ENCODE measurements at places on chromosomes 13 and 19. TPM values are rescaled to one million over a fixed set of nuclear protein-coding genes. Genes with fewer than 3 reads are reported as not detected.

DAND5 gene
- total RNA-seq: not detected

DNA sequence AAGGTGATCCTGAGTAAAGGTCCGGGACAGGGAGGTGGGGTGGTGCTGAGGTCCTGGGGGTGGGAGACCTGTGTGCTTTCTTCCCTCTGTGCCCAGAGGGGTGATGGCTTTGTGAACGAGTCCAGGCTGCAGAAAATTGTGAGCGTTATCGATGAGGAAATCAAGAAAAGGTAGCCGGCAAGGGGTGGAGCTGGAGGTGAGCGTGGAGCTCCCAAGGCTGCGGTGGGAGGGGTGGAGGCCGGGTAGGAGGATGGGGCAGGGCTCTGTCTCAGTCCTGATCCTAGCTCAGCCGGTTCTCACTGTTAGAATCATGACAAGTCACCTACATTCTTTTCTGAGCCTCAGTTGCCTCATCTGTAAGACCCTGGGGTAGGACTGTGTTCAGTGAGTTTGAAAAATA is 4.0 kb downstream of the SELENOV start:
- peaks cover 6% of the 10 kb centered on the region for H3K4me1 ChIP-seq
- H3K36me3 ChIP-seq: no peaks in the 10 kb centered on the region
- peaks cover 44% of the 10 kb centered on the region for H3K27me3 ChIP-seq

DNA sequence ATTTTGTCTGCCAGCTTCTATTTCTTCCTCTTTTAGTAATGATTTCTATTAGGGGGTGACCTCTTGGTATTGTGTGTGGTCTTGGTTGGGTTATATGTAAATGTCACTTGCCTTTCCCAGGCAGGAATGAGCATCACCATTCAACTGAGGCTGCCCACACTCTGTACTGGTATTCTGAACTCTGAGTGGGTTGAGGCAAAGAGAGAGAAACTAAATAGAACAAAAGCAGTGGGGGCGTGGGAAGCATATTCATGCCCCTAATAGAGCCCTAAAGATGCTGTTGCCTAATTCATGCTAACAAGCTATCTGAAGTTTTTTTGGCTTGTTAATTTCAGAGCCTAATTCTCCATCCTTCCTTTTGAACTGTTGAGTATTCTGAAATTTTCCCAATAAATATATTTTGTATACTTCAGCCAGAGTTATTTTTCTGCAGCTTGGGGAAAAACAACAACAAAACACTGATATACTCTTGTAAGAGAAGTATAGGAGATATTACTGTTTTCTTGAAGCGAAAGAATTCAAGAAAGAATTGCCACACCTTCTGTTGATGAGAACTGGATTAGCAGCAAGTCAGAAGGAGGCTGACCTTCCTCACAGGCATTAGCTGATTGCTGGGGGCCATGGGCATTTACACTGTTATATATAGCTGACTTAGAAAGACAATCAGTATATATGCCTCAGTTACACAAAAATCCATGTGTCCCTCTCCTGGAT is 315.8 kb upstream of the KLF12 start:
- H3K27me3 ChIP-seq: no peaks in the 10 kb centered on the region
- H3K4me3 ChIP-seq: no peak overlapping the region
- H3K36me3 ChIP-seq: no peaks in the 10 kb centered on the region
- no peak overlapping the region for H3K27ac ChIP-seq

DNA sequence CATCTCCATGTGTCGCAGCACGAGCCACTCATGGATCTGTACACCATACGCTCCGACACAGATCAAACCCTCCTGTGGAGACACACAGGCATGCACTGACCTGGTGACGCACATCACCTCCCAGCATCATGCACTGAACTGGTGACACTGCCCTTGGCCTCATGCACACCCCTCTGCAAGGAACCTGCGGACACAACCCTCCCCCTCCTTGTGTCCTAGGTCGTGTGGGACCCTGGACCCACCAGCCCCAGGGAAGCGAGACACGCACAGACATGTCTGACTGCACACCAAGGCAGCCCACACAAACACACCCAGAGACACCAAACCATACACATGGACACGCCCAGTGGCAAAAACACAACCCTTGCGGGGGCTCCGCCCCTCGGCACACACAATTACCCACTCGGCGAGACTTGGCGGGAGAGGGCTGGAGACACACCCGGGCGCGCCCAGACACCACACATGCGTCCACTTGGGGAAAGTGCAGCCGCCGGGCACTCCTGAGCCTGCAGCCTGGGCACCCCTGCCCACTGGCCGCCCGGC is 2.0 kb upstream of the KCNN4 start:
- no peaks in the 10 kb centered on the region for H3K27me3 ChIP-seq
- no peak overlapping the region for H3K27ac ChIP-seq
- peaks cover 12% of the 10 kb centered on the region for H3K4me1 ChIP-seq
- no peak for DNase-seq
- no peak overlapping the region for H3K4me3 ChIP-seq
- no peaks in the 10 kb centered on the region for H3K36me3 ChIP-seq

PTGER1 gene
- total RNA-seq: 0.28 TPM

GRCh38 chr19:13583753-13584152 is 77.5 kb upstream of the CACNA1A start:
- H3K27ac ChIP-seq: no peak overlapping the region
- H3K27me3 ChIP-seq: peaks cover 7% of the 10 kb centered on the region
- H3K4me1 ChIP-seq: no peaks in the 10 kb centered on the region
- no peaks in the 10 kb centered on the region for H3K36me3 ChIP-seq

POLR1D gene
- 65.4 TPM for total RNA-seq

GRCh38 chr13:67048084-67048820 is 181.9 kb downstream of the PCDH9 start:
- H3K4me1 ChIP-seq: peaks cover 4% of the 10 kb centered on the region
- no peak overlapping the region for H3K4me3 ChIP-seq
- DNase-seq: peak; percentile 93
- peak overlapping the region; percentile 98 for H3K27ac ChIP-seq
- H3K27me3 ChIP-seq: no peaks in the 10 kb centered on the region

- H3K36me3 ChIP-seq: no peaks in the 10 kb centered on the region
- DNase-seq: no peak
- no peaks in the 10 kb centered on the region for H3K4me1 ChIP-seq
- H3K4me3 ChIP-seq: no peak overlapping the region
- no peak overlapping the region for H3K27ac ChIP-seq
- H3K27me3 ChIP-seq: no peaks in the 10 kb centered on the region
Observed at GRCh38 chr13:74424455-74424854, 290.3 kb upstream of the KLF12 start.

- DNase-seq: no peak
- H3K27me3 ChIP-seq: peaks cover 25% of the 10 kb centered on the region
- H3K36me3 ChIP-seq: no peaks in the 10 kb centered on the region
- no peak overlapping the region for H3K27ac ChIP-seq
Observed at GRCh38 chr13:51282322-51282721, 57.2 kb upstream of the SERPINE3 start.

PRSS57 gene
- not detected for total RNA-seq

DNA sequence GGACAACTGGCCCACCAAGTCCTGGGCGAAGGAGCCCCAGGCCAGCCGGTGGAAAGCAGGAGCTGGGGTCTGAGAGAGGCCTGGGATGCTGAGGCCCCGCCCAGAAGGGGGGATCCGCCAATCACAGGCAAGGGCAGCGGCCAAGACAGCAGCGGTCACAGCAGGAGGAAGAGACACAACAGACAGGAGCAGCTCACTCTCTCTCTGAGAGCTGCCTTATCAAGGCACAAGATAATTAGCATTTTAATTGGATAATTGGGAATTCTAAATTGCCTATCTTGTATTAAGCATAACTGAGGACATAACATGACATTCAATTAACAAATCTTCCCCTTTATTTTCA is 46.2 kb downstream of the CEBPG start:
- no peaks in the 10 kb centered on the region for H3K4me1 ChIP-seq
- no peaks in the 10 kb centered on the region for H3K27me3 ChIP-seq
- no peak overlapping the region for H3K4me3 ChIP-seq
- no peak overlapping the region for H3K27ac ChIP-seq

DNA sequence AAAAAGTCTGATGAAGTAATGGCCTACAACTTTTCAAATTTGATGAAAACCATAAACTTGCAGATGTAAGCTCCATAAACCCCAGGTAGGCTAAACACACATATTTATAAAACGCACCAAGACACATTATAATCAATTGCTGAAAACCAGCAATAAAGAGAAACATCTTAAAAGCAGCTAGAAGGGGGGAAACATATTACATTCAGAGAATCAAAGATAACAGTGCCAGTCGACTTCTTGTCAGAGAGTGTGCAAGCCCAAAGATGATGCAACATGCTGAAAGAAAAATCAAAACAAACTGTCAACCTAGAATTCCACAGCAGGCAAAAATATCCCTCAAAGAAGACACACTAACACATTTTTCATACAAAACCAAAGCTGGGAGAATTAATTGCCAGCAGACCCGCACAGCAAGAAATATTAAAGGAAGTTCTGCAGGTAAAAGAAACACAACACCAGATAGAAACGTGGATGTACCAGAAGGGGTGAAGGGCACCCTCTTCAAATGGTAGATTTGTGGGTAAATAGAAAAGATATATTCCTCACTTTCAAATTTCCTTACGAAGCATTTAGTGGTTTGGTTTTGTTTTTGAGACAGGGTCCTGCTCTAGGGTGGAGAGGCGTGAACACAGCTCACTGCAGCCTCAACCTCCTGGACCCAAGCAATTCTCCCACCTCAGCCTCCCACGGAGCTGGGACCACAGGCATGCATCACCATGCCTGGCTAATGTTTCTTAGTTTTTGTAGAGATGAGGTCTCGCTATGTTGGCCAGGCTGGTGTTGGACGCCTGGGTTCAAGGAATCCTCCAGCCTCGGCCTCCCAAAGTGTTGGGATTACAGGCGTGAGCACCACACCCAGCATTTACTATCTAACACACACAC is 16.5 kb upstream of the ATP1A3 start:
- no peak overlapping the region for H3K27ac ChIP-seq
- peak; percentile 60 for DNase-seq
- peaks cover 3% of the 10 kb centered on the region for H3K4me1 ChIP-seq
- H3K36me3 ChIP-seq: no peaks in the 10 kb centered on the region
- peaks cover 10% of the 10 kb centered on the region for H3K27me3 ChIP-seq

- no peaks in the 10 kb centered on the region for H3K27me3 ChIP-seq
- DNase-seq: peak; percentile 20
- peaks cover 14% of the 10 kb centered on the region for H3K4me1 ChIP-seq
Observed at GRCh38 chr19:14381689-14382474, 638 bp downstream of the ADGRE5 start.

DNA sequence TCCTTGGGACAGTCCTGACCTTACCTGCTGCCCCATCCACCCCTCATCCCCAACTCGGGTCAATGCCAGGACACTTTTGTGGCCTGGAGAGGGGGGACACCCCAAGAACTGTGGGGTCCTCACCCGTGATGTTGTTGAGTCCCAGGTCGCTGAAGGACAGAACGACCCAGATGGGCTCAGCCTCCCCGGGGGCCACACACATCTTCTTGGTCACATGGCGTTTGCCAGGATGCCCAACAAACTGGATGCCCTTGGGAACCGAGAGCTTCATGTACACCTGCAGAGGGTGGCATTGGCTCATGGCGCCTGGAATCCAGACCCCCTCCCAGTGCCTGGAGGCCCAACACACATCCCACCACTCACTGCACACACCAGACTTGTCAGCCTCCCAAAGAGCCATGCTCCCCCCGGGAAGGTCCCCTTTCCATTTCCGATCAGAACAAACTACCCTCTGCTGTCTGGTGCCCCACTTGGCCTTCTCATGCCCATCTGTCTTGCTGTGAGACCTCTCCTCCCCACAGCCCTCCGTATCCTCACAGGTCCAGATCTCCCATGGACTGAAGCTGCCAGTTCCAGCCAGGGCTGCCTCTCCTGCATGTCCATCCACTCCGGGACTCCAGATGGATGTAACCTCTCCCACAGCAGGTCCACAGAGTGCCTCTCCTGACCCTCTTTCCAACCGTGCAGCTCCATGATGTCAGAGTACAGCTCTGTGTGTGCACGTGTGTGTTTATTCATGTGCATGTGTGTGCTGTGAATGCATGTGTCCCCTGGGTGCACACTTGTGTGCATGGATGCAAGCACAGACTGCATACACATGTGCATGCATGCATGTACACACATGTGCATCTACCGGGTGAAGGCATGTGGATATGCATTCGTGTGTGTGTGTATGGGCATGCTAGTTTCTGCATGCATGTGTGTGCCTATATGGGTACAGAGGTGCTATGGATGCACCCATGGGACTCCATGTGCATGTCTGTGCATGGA is 58.4 kb downstream of the F2RL3 start:
- H3K4me3 ChIP-seq: no peak overlapping the region
- peaks cover 3% of the 10 kb centered on the region for H3K27me3 ChIP-seq
- H3K4me1 ChIP-seq: no peaks in the 10 kb centered on the region
- no peaks in the 10 kb centered on the region for H3K36me3 ChIP-seq
- H3K27ac ChIP-seq: no peak overlapping the region

PDE4A gene
- 1.8 TPM for total RNA-seq

RUBCNL gene
- not detected for total RNA-seq

DNA sequence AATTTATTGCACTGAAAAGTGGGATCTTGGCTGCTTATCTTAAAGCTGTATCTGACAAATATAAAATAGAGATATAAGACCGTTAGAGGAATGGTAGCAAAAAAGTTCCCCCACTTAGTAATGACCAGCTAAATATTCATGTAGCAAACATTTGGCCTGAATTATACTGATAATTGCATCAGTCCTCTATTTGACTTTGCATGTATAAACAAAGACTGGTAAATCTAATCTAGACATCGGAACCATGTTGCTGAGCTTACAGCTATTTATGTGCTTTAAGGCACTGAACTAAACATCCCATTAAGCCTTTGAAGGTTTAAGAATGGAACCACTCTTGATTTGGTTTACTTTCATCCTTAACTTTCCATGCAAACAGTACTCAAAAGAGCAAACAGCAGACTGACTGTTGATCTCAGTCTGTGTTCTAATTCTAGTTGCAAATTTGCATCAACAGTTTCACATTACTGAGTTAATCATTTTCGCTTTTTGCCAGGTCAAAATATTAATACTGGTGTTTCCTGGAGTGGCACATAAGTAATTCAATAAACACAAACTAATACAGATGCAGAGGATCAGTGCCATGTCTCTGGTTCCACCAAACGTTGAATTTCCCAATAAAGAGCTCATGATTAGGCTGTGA is 203.5 kb upstream of the HTR2A start:
- no peak overlapping the region for H3K4me3 ChIP-seq
- H3K4me1 ChIP-seq: no peaks in the 10 kb centered on the region
- H3K27me3 ChIP-seq: no peaks in the 10 kb centered on the region

GRCh38 chr13:99596180-99596579 is 94.9 kb downstream of the TM9SF2 start:
- H3K4me1 ChIP-seq: no peaks in the 10 kb centered on the region
- H3K27ac ChIP-seq: no peak overlapping the region
- H3K36me3 ChIP-seq: no peaks in the 10 kb centered on the region

- peaks cover 44% of the 10 kb centered on the region for H3K36me3 ChIP-seq
- no peak overlapping the region for H3K4me3 ChIP-seq
- no peaks in the 10 kb centered on the region for H3K27me3 ChIP-seq
- H3K27ac ChIP-seq: no peak overlapping the region
- peaks cover 22% of the 10 kb centered on the region for H3K4me1 ChIP-seq
- peak; percentile 38 for DNase-seq
Observed at GRCh38 chr19:872266-872951, 12.9 kb downstream of the CFD start.
